ENCODE measurements at places on chromosomes 11 and 22.

DNA sequence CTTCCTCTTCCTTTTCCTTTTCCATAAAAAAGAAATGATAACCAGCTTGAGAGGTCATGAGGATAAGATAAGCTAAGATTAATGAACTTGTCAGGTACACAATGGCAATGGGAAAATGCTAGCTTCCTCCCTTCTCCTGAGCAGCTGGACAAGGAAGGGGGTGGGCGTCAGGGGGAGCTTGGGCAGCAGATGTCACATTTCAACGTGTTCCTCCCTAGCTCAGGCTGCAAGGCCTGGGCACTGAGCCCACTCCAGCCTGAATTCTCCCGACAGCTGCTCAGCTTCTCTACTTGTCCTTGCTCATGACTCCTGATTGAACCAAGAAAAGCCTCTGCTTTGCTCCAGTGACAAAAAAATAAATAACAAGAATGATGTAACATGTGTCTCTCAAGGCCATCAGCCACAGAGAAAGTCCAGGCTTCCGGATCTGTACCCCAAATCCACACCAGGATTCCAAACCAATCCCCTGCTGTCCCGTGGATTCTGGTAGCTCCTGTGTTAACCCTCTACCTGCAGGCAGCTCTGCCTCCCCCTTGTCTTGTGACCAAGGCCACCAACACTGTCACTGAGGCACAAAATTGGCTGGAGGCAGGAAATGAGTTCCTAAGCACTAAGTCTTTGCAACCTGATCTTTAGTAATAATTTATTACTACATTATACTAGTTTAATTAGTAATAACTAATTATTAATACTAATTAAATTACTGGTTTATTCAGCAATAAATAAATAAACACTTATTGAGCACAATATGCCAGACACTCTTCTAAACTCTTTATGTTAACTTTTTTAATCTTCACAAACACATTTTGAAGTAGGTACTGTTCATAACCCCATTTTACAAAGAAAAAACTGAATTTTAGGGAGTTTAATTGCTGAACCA, 146.5 kb downstream of the CCDC34 start:
- no peak for ATAC-seq
- no peaks in the 10 kb centered on the region for H3K36me3 ChIP-seq
- no peaks in the 10 kb centered on the region for H3K4me1 ChIP-seq
- H3K27me3 ChIP-seq: peaks cover 17% of the 10 kb centered on the region

DNA sequence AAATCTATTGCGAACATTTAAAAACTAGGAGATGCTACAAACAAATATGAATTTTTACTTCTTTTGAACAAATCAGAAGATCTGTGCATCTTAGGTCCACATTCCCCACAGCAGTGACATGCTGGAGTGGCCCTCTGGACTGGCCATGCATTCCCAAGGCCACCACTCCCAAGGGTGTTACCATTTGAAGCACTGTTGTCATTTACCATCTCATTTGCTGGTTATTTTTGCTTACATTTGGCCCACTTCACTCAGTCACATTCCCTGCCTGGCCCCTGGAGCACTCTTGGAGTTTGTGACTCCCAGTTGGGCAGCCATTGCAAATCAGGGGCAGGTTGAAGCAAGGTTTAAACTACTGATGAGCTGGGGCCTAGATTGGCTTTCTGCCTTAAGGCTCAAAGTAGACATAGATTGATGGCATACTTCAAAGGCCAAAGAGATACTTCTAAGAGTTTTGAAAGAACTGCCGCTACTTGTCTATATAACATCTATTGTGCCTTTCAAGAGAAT, 8.5 kb upstream of the ZNRF3 start:
- no peak overlapping the region for H3K27ac ChIP-seq
- no peaks in the 10 kb centered on the region for H3K36me3 ChIP-seq
- ATAC-seq: no peak
- H3K4me1 ChIP-seq: peaks cover 3% of the 10 kb centered on the region
- H3K27me3 ChIP-seq: no peaks in the 10 kb centered on the region
- H3K4me3 ChIP-seq: no peak overlapping the region

DNA sequence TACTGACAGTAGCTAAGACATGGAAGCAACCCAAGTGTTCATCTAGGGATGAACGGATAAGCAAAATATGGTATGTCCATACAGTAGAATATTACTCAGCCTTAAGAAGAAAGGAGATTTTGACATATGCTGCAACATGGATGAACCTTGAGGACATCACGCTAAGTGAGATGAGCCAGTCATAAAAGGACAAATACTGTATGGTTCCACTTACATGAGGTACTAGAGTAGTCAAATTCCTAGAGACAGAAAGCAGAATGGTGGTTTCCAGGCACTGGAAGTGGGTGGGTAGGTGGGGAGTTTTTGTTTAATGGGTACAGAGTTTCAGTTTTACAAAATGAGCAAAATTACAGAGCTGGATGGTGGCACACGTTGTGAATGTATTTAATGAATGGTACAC, 18.1 kb downstream of the CHST1 start:
- no peak overlapping the region for H3K4me3 ChIP-seq
- H3K4me1 ChIP-seq: no peaks in the 10 kb centered on the region
- no peak for ATAC-seq
- H3K27ac ChIP-seq: no peak overlapping the region

GRCh38 chr11:127259102-127259501, 258.5 kb upstream of the KIRREL3 start:
- H3K36me3 ChIP-seq: no peaks in the 10 kb centered on the region
- ATAC-seq: no peak
- no peak overlapping the region for H3K27ac ChIP-seq
- H3K4me3 ChIP-seq: no peak overlapping the region
- no peaks in the 10 kb centered on the region for H3K27me3 ChIP-seq

GRCh38 chr22:19111140-19111539, 11.1 kb downstream of the DGCR2 start:
- H3K4me3 ChIP-seq: no peak overlapping the region
- H3K27ac ChIP-seq: no peak overlapping the region
- peaks cover 72% of the 10 kb centered on the region for H3K4me1 ChIP-seq
- ATAC-seq: no peak
- H3K27me3 ChIP-seq: no peaks in the 10 kb centered on the region

DNA sequence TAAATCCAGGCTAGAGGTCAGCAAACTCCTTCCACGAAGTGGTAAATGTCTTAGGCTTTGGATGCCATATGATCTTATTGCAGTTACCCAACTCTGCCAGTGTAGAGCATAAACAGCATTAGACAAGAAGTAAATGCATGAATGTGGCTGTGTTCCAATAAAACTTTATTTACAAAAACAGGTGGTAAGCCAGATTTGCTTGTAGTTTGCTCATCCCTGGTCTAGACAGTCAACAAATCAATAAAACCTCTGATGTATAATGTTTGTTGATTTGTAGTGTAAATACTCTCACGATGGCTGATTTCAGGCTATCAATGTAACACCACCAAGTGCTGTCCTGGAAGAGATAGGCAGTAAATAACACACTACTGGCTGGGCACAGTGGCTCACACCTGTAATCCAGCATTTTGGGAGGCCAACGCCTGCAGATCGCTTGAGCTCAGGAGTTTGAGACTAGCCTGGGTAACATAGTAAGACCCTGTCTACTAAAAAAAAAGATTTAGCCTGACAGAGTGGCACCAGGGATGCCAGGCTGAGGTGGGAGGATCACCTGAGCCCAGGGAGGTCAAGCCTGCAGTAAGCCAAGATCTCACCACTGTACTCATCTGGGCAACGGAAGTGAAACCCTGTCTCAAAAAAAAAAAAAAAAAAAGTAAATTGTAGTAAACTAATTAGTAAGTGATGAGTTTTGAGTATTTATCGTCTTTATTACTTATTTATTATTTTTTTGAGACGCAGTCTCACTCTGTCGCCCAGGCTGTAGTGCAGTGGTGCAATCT, 6.9 kb upstream of the CATSPER1 start:
- H3K4me3 ChIP-seq: no peak overlapping the region
- H3K27me3 ChIP-seq: no peaks in the 10 kb centered on the region
- no peaks in the 10 kb centered on the region for H3K4me1 ChIP-seq
- ATAC-seq: no peak

GRCh38 chr11:24683583-24683982, 186.7 kb downstream of the LUZP2 start:
- no peak for ATAC-seq
- no peaks in the 10 kb centered on the region for H3K27me3 ChIP-seq
- H3K27ac ChIP-seq: no peak overlapping the region
- no peaks in the 10 kb centered on the region for H3K4me1 ChIP-seq

DNA sequence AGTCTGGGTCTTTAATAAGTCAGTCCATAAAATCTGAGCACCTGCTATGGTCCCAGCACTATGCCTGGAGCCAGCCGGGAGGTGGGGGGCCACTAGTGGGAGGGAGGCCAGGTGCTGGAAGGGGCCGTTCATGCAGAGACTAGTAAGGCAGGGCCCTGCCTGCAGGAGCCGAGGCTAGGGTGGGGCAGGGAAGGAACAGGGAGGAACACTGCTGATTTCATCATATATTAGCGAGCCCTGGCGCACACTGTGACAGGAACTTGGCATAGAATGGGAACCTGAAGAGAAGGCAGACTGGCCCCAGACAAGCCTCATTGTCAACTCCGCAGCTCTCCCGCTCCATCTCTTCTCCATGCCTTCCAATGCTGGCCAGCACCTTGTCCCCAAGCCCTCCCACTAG, 7.1 kb downstream of the VSIG10L2 start:
- H3K36me3 ChIP-seq: no peaks in the 10 kb centered on the region
- H3K27ac ChIP-seq: no peak overlapping the region
- no peak for ATAC-seq
- no peak overlapping the region for H3K4me3 ChIP-seq

DNA sequence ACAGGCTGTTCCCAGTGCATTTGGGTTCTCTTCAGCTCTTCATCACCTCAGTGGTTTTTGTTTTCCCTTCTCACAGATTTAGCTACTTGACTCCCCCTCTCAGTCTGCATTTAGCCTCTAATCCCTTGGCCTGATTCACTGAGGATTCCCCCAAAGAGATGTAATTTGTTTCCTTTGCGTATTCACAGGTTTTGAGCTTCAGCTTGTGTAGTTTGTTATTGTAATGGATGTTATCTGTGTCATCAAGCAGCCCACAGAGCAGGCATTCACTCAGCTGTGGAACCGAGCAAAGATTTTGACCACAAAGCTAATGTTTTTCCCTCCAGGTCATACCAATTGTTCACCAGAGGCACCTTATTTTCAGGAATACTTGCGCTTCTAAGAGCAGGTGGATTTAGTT, 6.4 kb upstream of the ME3 start:
- peaks cover 8% of the 10 kb centered on the region for H3K27me3 ChIP-seq
- ATAC-seq: no peak
- H3K27ac ChIP-seq: no peak overlapping the region

- ATAC-seq: no peak
- H3K4me3 ChIP-seq: peak overlapping the region; percentile 90
Observed at GRCh38 chr11:36288442-36289225, 590 bp downstream of the COMMD9 start.

GRCh38 chr11:134596404-134596803, 184.4 kb upstream of the B3GAT1 start:
- no peak overlapping the region for H3K4me3 ChIP-seq
- no peak overlapping the region for H3K27ac ChIP-seq
- no peaks in the 10 kb centered on the region for H3K36me3 ChIP-seq
- H3K4me1 ChIP-seq: no peaks in the 10 kb centered on the region
- no peak for ATAC-seq
- no peaks in the 10 kb centered on the region for H3K27me3 ChIP-seq

- H3K27me3 ChIP-seq: peaks cover 14% of the 10 kb centered on the region
Observed at GRCh38 chr11:125441648-125442410, 54.2 kb downstream of the FEZ1 start.

DNA sequence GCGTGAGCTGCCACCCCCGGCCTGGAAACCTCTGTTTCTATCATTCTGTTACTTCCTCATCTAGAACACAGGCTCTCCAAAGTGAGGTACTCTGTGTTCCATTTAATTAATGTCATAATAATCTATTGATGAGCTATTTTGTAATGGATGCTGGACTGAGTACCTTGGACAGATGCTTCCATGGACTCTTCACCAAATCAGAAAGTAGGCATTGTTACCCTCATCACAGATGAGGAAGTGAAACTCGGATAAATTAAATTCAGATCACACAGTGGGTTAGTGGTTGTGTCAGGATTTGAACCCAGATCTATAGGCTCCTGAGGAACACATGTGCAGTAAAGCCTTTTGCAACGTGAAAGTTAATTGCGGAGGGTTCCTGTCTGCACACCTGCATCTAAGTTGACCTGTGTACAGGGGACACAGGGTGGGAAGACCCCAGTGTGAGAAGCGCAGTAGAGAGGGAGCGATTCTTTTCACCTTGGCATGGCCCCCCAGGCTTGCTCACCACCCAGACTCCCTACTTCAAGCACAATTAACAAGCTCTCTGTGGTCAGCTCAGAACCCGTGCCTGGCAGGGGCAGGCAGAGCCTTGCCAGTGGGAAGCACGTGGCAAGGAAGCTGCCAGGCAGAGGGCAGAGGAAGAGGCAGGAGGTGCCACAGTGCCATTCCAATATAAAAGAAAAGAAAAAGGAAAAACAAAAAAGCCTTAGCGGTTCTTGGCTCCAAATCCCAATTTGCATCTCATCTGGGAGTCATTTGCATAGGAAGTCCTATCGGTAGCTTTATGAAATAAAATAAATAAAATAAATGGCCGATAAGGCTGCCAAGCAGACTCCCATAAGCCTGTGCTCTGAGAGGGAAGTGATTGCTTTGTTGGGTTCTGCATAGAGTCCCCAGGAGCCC, 239.3 kb downstream of the GRIK4 start:
- H3K27me3 ChIP-seq: peaks cover 27% of the 10 kb centered on the region
- no peak overlapping the region for H3K27ac ChIP-seq

DNA sequence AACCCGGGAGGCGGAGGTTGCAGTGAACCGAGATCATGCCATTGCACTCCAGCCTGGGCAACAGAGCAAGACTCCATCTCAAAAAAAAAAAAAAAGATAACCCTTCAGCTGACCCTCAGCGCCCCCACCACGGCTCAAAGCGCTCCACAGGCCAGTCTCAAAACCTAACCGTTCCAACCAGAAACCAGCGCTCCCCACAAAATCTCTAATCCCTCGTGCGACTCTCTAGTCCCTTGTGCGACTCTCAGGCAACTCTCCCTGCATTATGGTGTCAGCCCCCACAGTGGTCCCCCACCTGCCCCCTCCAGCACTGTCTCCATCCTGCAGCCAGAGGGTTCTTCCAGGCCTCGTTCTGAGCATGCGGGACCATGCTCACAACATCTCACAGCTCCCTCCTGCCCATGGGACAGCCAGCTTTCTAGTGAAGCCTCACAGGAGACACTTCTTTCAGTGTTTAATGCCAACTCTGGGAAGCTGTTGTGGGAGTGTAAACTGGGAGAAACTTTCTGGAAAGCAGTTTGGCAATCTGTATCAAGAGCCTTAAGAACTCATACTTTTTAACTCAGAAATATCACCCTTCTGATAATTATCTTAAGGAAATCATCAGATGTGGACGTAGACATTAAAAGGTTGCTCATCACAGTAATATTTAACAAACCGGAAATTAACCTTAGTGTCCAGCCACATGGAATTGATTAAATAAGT, 4.2 kb upstream of the RASGRP2 start:
- no peaks in the 10 kb centered on the region for H3K27me3 ChIP-seq
- H3K36me3 ChIP-seq: peaks cover 31% of the 10 kb centered on the region
- ATAC-seq: no peak
- H3K27ac ChIP-seq: peak overlapping the region; percentile 48
- peak overlapping the region; percentile 18 for H3K4me3 ChIP-seq
